ENCODE measurements at places on chromosomes 13 and 19. TPM values are rescaled to one million over a fixed set of nuclear protein-coding genes. Genes with fewer than 3 reads are reported as not detected.
A peak's percentile ranks its signal among the peaks of the same experiment; 100 is the strongest.

The CEACAM19 gene
- 4.3 TPM for total RNA-seq

The ZNF112 gene
- 1.9 TPM for total RNA-seq

The RGS9BP gene
- total RNA-seq = 1.6 TPM

GRCh38 chr13:45630791-45631190 is 15.3 kb upstream of the ERICH6B start:
- DNase-seq = peak; percentile 62

- DNase-seq = no peak
Observed at GRCh38 chr13:40464337-40465014, 202.0 kb downstream of the FOXO1 start.

GRCh38 chr13:47499358-47500150 is 501.5 kb downstream of the SUCLA2 start:
- DNase-seq = peak; percentile 83

DNA sequence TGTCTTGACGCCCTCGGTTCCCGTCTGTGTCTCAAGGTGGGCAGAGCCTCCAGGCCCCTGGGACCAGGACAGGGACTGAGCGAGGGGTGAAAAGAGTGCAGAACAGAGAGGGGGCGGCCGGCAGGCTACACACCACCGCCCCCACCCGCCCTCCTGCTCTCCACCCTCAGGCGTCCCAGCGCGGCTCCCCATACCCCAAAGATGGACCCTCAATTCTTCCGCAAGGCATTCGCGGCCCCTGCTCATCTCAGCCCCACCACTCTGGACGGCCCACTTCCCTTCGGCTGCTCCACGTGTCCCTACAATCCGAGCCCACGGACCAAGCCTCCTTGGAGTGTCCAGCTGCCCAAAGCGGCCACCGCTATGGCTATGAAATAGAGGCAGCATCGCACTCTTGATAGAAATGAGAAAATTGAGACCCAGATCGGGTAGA is 1.8 kb downstream of the KLF16 start:
- no peak for DNase-seq

DNA sequence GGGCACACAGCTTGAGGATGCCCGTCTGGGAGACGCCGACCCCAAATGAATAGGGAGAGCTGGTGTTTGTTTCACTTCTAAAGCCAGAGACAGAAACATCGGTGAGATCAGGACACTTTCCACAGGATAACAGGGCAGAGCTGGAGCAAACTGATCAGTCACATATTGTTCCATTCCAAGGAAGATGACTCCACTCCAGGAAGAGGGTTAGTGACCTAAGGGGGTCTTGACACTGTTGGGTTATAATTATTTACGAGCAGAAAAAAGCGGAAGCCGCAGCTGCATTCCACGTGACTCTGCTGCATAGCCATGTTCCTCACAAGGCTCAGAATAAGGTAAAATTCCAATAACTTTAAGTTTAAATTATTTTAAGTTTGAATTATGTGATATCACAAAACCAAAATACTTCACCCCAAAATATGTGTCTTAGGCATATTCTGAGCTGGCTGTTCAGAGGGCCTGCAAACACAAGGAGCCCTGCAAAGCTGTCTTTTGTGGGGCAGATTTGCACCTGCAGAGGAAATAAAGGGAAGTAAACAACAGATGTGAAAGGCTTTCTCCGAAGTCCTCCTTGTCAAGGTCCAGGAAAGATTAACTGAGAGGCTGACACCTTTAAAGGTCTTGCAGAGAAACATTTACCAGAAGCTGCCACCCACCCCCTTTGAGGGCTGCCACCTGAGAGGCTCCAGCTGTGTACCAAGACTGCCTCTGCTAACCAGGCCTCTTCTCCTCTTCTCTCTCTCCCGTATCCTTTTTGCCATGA is 819.2 kb downstream of the UQCRFS1 start:
- DNase-seq = no peak

GRCh38 chr13:24161010-24161775 is 673 bp downstream of the SPATA13 start:
- DNase-seq = peak; percentile 49

GRCh38 chr19:32877323-32877912 is 7.9 kb upstream of the SLC7A9 start:
- no peak for DNase-seq

The CRX gene
- not detected for total RNA-seq

The ZGLP1 gene
- 1.8 TPM for total RNA-seq

DNA sequence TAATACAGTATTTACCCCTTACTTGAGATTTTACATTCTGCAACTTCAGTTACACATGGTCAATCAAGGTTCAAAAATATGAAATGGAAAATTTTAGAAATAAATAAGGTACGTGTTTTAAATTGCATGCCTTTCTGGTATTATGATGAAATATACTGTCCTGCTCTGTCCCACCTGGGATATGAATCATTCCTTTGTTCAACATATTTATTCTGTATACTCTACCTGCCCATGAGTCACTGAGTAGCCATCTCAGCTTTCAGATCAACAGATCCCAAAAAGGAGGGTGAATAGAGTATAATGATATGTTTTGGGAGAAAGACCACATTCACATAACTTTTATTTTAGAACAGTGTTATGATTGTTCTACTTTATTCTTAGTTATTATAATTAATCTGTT is 37.8 kb downstream of the STOML3 start:
- peak; percentile 58 for DNase-seq

The FFAR3 gene
- not detected for total RNA-seq

The MPV17L2 gene
- total RNA-seq = 44.7 TPM

The NLRP4 gene
- not detected for total RNA-seq

DNA sequence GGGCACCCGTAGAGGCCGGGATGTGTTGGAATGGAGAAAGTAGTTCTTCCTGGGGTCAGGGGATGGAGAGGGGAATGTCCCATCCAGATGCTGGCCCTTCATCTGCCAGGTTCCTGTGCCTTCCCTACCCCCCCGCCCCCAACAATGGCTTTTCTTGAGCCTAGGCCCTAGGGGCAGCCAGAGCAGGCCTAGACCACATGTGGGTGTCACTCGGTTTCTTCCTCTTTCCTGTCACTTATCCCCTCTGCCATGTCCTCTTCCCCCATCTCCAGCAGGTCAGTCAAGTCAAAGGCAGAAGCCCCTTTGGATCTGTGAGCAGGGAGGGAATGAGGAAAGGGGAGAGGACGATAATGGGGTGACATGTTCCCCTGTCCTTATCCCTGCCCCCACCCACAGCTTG is 36.4 kb downstream of the LYL1 start:
- DNase-seq = no peak

The RXFP2 gene
- total RNA-seq = not detected

All from PC-3 (cell line).